Activated CD4-positive, alpha-beta T cell treated with anti-CD3 and anti-CD28 coated beads for 1 hour (primary cell): ENCODE measurements at places on chromosomes 2 and 18.

- no peak for DNase-seq
Observed at GRCh38 chr2:118565301-118565700, 282.1 kb downstream of the EN1 start.

- no peak for DNase-seq
Observed at GRCh38 chr18:30623401-30624065, 419.0 kb downstream of the DSC3 start.

- no peak for DNase-seq
Observed at GRCh38 chr2:229650901-229651300, 63.5 kb downstream of the DNER start.

- no peak for DNase-seq
Observed at GRCh38 chr18:11581286-11581685, 28.1 kb upstream of the SLC35G4 start.

DNA sequence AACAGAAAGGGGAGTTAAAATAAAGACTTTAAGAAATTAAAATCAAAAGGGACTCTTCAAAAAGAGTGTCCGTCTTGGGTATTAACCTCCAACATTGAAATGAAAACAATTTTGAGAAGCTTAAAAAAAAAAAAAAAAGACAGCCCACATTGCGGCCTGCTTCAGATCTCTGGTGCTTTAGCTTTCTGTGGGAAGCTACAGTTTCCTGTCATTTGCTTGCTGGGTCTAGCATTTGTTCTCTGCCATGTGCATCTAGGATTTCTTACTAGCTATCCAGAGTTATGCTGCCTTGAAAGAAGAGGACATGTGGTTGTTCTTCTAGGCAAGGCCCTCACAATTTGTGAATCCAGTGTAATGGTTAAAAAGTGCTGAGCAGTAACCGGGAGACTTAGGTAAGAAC is 375.3 kb downstream of the SLC4A3 start:
- no peak for DNase-seq

GRCh38 chr2:237096911-237097310 is 11.2 kb downstream of the COPS8 start:
- no peak for DNase-seq

GRCh38 chr2:236165842-236166795 is 2.1 kb downstream of the GBX2 start:
- no peak for DNase-seq

DNA sequence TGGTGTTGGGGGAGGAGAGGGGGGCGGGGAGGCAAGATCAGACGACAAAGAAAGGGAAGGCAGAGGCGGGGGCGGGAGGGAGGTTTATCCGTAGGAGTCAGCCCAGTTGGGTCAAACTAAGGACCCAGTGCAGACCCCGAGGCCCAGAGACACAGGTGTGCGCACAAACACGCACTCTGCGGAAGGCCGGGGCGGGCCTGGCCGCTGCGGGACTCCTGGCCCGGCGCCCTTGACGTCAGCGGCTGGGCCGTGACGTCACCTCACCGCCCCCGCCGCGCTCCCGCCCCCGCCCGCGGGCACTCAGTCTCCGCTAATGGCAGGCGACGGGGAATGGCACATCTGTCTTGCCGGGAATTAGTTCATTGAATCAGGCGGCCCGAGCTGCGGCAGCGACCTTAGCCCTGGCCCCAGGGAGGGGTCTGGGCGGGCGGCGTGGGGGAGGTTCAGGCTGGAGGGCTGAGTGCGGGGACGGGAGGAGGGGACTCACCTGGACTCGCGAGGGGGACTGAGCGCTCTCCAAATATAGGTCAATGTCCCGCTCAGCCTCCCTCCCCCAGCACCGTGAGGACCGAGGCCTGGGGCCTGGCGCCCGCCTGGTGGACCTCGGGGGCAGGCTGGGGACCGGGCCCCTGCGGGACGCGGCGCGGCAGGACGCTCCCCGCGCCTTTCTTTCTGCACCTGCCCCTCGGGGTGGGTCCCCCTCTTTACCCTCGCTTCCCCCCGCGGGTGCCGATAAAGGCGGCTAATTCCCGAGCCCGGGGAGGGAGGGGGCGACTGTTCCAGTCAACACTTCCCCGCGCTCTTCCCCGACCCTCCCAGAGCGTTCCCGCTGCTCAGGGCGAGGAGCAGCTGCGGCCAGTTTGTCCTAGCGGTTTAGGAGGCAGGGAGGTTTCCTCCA is 15.5 kb upstream of the ECEL1 start:
- DNase-seq: peak; percentile 12

- no peak for DNase-seq
Observed at GRCh38 chr2:212958757-212959295, 192.6 kb downstream of the IKZF2 start.

GRCh38 chr18:35514752-35515459 is 17.1 kb upstream of the INO80C start:
- DNase-seq: no peak

GRCh38 chr2:182597570-182598295 is 118.3 kb upstream of the DNAJC10 start:
- DNase-seq: no peak
